ENCODE measurements at places on chromosomes 13 and 19.

DNA sequence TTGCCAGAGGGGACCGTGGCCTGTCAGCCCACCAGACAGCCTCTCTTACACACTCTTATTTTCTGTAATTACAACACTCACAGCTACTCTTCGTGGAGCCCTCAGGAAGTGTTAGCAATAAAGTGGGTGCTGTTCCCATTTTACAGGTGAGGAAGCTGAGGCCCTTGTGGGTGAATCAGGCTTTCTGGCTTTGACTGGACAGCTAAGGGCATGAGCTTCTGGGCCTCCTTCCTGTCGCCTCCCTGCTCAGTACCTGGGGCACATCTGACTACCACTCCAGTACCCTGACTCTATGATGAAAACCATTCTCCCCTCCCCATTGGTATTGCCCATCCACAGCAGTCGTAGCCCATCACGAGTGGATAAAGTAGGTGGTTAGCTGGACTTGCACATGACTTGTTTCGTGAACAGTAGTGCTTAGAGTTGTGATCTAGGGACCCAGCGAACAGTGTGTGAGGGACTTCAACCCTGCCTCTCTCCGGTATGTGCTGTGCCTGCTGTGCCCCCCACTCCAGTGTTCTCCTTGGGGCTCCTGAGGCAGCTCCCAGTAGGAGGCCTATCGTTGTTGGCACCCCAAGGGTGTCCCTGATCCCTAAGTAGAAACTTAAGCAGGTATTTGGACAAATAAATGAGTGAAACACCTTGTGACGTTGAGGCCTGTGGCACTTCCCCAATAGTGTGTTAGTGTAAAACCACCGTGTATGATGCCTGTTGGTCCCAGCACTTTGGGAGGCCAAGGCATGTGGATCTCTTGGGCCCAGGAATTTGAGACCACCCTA, 38.6 kb downstream of the GATAD2A start:
- DNase-seq = no peak

DNA sequence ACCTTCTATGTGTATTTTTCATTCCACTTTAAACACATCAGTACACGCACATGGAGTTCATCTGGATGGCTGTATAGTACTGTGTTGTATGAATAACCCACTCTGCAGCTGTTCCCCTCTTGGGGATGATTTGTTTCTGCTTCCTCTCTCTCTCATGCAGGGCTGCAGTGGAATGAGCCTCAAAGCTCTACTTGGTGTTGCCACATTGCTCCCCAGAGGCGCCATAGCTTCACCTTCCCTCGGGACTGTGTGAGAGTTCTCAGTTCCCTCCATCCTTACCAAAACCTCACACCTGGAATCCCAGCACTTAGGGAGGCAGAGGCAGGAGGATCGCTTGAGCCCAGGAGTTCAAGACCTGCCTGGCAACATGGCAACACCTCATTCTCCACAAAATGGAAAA, 28.4 kb upstream of the GPR183 start:
- DNase-seq = no peak

DNA sequence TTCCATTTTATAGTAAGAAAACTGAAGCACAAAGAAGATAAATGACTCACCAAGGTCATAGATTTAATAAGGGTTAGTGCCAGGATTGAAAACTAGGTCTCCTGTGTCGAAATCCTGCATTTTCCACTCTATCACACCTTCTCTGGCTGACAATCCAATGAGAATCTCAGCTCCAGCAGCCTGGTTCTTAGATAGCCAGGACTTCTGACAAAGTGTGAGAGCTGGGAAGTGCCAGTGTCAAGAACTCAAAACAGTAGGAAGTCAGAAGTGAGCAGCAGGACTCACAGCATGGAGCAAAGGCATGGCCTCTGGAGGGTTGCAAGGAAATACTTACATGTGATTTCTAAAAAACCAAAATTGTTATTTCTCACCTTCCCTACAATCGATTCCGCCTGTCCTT, 24.3 kb downstream of the KCTD12 start:
- DNase-seq = no peak

GRCh38 chr13:42946927-42947326, 45.1 kb downstream of the EPSTI1 start:
- DNase-seq = no peak

DNA sequence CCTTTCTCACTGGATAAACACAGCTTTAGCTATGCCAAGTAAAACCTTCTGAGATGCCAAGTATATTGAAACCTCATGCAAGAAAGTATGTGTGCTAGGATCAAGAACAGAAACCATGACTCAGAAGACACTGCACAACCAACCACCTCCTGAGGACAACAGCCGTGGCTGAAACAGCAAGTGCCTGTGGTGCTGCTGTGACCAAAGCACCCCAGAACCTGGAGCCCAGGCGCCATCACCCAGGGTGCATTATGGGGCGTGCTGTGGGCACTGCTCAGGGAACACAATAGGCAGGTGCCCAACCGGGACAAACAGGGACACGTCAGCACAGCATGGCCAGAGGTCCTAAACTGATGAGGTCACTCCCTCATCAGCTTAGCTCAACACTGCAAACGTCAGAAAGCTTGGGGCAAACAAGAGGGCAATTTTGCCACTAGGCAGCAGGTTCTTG, 101.3 kb upstream of the SLC15A1 start:
- no peak for DNase-seq
